ENCODE measurements at places on chromosomes 6 and 20. TPM values are rescaled to one million over a fixed set of nuclear protein-coding genes. Genes with fewer than 3 reads are reported as not detected.

- no peak for DNase-seq
Observed at GRCh38 chr6:13156381-13156780, 172.0 kb downstream of the TBC1D7 start.

- DNase-seq, result no peak
Observed at GRCh38 chr6:74534465-74535211, 671.2 kb downstream of the COL12A1 start.

GRCh38 chr20:1567392-1568162 is 10.1 kb upstream of the SIRPD start:
- DNase-seq, result no peak

ADTRP gene
- 2.5 TPM for total RNA-seq
